ENCODE measurements at places on chromosomes 3 and 15.

DNA sequence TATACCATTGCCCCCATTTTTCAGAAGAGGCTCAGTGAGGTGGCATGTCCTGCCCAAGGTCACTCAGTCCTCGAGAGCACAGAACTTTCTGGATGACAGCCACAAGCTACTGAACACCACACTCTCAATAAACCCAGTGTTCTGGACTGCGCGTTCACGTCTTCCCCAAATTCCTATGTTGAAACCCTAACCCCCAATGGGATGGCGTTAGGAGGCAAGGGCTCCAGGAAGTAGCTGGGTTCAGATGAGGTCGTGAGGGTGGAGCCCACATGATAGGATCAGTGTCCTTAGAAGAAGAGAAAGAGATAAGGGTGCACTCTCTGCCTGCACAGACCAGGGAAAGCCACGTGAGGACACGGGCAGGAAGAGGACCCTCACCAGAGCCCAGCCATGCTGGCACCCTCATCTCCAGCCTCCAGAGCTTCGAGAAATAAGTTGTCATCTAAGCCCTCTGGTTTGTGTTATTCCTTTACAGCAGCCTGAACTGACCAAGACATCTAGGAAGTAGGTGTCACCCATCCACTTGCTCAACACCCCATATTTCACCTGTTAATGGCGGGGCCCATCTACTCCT lies 324.0 kb downstream of the UACA start:
- peak; percentile 38 for DNase-seq

GRCh38 chr15:63363292-63363691 lies 18.4 kb downstream of the CA12 start:
- no peak for DNase-seq

DNA sequence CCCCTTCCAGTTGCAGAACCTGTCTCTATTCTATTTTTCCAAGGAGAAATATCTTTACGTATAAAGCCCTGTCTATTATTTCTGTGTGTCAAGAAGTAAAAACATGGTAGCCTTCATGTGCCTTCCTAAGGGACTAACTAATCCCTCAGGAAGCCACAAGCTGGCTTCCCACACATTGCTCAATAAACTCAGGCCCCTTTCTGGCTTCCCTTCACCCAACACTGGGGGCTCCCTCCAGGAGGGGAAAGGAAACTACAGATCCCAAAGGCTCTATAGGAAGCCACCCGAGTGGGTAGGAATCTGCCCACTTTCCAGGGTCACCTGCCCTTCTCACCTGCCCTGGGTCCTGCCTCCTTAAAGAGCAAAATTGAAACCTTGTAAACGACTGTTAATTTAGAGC lies 4.6 kb downstream of the TLE3 start:
- DNase-seq: no peak

GRCh38 chr3:145197051-145197820 lies 963.7 kb downstream of the PLOD2 start:
- DNase-seq: no peak

GRCh38 chr3:4983739-4984510 lies 4.7 kb downstream of the BHLHE40 start:
- peak; percentile 67 for DNase-seq

DNA sequence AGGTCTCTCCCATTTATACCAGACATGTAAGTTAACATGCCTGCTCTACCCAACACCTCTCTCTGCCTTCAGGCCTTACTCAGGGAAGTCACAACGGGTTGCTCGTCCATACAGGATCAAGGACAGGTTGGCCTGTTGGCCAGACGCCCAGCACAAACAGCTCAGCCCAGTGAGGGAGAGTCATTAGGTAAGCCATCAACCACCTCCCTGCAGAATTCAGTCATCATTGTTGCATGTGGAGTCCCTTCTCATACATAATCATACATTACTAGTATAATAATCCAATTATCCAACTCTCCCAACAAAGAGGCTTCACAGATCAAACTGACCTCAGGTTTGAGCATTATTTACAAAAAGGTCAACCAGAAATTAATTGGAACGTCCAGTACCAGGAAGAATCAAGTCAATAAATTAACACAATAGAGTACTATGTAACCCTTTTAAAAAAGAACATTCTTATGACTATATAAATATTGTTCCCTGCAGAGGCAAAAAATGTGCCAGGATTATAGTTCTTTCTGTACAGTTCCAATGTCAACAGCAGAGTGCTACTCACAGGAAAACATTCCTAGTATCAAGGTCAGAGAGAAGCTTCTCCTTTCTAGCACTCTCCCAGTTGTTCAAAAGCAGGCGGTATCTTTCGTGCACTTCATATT lies 33.2 kb downstream of the HOMER2 start:
- DNase-seq: no peak

DNA sequence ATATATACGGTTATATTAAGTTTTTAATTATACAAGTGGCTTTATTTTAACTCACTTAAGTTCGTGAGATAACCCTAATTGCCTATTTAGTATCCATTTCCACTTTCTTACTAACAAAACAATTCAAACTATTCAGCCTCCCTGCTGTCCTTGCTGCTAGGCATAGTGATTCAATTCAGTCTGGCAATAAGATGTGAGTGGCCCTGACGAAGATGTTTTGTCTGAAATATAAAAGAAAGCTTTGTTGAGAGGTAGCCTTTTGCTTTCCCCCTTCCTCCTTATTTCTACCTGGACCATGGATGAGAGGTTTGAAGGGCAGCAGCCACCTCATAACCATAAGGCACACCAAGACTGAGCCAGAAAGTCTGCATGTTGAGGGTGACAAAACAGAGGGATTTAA lies 89.3 kb upstream of the TRIM42 start:
- no peak for DNase-seq

- no peak for DNase-seq
These were observed 299.9 kb downstream of the TBC1D5 start for GRCh38 chr3:17442332-17443049.

- no peak for DNase-seq
These were observed 176.8 kb upstream of the EPHA3 start for GRCh38 chr3:88930611-88931010.

DNA sequence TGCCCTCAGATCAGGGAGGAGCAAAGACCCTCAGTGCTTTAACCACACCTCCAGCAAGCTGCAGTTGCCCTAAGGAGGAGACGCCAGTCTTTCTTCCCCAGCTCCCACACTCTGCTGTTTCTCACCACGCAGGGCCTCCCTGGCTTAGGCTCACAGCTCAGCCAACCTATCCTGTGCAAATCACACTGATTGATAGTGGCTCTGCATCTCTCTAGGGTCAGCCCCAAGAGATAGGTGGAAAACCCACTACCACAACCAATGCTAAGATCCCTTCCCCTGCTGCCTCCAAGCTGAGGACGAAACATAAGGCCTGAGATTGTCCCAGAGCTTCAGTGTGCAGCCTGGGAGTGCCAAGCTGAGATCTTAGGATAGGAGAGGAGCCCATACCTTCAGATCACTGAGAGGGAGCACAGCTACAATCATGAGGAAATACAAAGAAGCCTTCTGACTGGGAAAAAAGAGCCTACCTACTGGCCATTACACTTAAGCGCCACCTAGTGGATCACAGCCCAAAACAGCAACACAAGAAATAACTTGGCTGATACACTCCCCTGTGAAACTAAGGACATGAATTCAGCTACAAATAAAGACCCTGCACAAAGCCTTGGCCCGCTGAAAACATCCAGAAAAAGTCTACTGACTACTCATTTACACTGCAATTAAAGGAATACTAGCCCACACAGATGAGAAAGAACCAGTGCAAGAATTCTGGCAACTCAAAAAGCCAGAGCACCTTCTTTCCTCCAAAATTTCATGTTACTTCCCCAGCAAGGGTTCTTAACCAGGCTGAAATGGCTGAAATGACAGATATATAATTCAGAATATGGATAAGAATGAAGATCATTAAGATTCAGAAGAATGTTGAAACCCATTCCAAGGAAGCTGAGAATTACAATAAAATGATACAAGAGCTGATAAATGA lies 271.5 kb upstream of the DCBLD2 start:
- no peak for DNase-seq

GRCh38 chr3:188824566-188824965 lies 347.2 kb upstream of the TPRG1 start:
- DNase-seq: no peak

DNA sequence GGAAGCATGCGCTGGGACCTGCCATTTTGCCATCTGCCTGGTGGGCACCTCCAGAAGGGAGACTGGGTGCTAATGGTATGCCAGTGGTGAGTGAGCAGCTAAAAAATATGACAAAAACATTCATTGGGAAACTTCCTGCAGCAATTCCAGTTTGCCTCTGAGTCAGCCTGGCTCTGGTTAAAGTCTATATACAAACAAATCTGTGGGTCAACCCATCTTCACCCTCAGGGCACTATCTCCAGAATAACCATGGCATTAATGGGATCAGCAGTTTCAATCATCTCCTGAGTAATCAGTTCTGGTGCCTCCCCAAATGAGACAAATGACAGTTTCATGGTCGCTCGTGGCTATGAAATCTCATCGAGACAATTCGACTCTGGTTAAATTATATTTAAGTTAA lies 21.5 kb downstream of the FRMD4B start:
- no peak for DNase-seq

- no peak for DNase-seq
These were observed 82.8 kb downstream of the BCHE start for GRCh38 chr3:165754219-165755007.

GRCh38 chr3:135924506-135924905 lies 41.0 kb upstream of the PPP2R3A start:
- DNase-seq: no peak

DNA sequence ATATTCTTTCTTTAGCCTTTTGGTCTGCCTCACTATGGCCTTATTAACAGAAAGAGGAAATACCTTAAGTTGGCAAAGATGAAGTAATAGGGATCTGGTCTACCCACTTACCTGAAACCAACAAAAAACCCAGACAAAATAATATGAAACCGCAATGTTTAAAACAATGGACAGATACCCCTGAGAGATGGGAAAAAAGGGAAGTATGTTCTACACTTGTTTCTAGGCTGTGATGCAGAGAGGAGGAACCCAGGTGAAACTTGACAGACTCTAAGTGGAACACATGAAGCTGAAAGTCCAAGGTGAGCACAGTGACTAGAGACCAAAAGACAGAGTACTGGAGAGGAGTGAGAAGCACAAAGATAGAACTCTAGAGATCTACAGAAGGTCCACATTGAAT lies 78.4 kb downstream of the NR2E3 start:
- no peak for DNase-seq

GRCh38 chr15:90305932-90306331 lies 40.5 kb downstream of the NGRN start:
- DNase-seq: no peak

- DNase-seq: no peak
These were observed 6.8 kb upstream of the RHO start for GRCh38 chr3:129521611-129522010.

DNA sequence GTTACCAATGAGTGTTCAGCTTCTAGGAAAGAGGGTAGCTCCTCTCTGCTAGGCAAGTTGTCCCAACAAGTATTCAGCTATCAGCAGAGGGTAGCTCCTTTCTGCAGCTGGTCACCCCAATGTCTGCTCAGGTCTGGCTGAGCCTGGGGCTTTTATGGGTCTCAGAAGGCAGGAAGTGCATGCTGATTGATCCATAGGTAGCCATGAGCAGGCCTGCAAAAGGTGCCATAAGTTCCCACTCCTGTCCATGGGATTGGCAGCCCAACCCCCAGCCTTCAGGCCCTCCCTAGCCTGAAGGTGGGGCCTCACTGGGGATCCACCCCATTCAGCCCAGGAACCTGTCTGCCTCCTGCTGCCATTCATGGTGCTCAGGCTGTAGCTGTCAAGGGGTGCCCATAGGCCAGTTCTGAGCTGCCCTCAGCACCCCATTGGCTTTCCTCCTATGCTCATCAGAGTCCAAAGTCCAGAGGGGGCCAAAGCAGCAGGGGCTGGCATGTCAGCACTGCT lies 34.6 kb upstream of the DNAJC13 start:
- DNase-seq: no peak

DNA sequence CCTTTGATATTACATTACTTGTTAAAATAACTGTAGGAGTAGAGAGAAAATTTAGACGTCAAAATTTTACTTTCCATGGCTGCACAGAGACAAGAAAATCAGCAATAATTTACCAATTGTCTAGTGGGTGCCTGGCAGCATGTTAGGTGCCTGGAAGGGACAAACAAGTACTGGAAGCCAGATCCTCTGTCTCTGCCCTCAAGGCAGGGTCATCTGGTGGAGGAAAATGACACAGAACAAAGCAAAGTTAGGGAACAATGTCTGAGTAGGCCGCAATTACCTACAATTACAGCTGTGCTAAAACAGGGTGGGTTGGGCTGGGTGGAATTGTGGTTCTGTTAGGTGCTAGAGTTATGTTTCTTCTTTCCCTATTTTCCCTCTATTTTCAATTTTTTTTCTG lies 7.4 kb downstream of the CCDC174 start:
- no peak for DNase-seq

DNA sequence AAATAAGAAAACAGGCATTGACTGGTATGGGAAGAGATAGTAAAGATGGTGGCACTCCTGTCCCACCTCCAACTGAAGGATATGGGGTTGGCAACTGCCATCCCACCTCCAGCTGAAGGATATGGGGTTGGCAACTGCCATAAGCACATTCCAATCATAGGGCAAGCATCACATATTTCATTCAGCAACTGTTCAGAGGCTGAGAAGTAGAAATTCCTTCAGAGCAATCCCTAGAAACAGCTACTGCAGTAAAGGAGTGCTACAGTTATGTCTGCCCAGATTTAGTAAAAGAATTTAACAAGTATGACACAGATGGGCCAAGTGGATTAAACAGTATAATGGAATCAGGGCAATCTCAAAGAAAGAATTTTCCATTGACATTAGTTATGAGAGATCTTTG lies 156.8 kb downstream of the IMPG2 start:
- DNase-seq: no peak

DNA sequence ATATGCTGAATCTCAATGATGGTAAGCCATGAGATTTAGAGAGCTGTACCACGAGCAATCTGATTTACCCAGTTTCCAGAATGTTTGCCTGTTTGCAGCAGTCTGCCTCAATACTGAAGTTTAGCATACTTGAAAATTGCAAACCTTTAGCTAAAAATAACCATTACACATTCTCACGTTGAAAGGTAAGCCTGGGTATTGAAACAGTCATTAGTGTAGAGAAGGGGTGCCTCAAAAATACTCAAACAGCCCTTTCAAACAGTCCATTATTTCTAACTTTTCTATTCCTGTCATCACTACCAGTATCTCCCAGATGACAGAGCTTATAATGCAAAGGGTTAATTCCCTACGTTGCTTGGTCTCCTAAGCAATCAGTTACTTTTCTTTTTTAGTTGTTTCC lies 111.8 kb upstream of the MBNL1 start:
- no peak for DNase-seq

GRCh38 chr3:179962629-179963387 lies 73.9 kb downstream of the PEX5L start:
- no peak for DNase-seq

DNA sequence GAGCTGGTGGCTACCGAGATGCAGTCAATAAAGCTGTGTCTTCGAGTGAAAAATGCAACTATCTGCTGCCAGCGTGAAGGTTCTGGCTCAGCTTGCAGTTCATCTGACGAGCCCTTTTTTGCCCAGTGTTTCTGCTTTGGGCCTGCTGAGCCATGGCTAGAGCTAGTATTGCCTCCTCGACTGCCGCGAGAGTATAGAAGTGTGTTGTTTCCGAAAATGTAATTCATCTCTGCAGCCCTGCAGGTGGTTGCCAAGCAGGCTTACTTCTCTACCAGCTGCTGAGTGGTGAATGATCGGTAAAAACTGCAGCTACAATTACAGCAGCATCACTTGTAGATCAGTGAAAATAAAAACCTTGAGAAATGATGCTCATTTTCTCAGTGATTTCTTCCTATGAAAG lies 114.8 kb downstream of the DLG1 start:
- no peak for DNase-seq
